A549 treated with CpdA at 1 μM for 4 hours (cell line): ENCODE measurements at places on chromosomes 2 and 18. TPM values are rescaled to one million over a fixed set of nuclear protein-coding genes. Genes with fewer than 3 reads are reported as not detected.

SERPINB2 gene
- 0.06 to 0.08 TPM (median 0.07 TPM) in 3 of 5 replicates, not detected in the others for total RNA-seq

LRP1B gene
- total RNA-seq = 0.02 TPM in 1 of 5 replicates, not detected in the others

BIN1 gene
- total RNA-seq = 30.9 to 34.7 TPM (median 32.6 TPM) in 5 replicates

PLGLB1 gene
- total RNA-seq = 0.53 to 1.1 TPM (median 0.84 TPM) in 5 replicates

CCL20 gene
- 1.8 to 4.4 TPM (median 2.7 TPM) in 5 replicates for total RNA-seq

ONECUT2 gene
- 0.35 to 0.67 TPM (median 0.41 TPM) in 5 replicates for total RNA-seq

TWIST2 gene
- 9.3 to 22.2 TPM (median 18.6 TPM) in 5 replicates for total RNA-seq

FLACC1 gene
- 0.10 to 0.58 TPM (median 0.20 TPM) in 3 of 5 replicates, not detected in the others for total RNA-seq

UGT1A7 gene
- 3.9 to 6.1 TPM (median 4.4 TPM) in 5 replicates for total RNA-seq

CAPN14 gene
- total RNA-seq = 0.02 to 0.06 TPM in 2 of 5 replicates, not detected in the others

SOWAHC gene
- 16.3 to 18.9 TPM (median 17.6 TPM) in 5 replicates for total RNA-seq

DLX1 gene
- 3.0 to 3.8 TPM (median 3.5 TPM) in 5 replicates for total RNA-seq

FBXO15 gene
- total RNA-seq = 0.67 to 1.3 TPM (median 0.78 TPM) in 4 of 5 replicates, not detected in the other

G6PC2 gene
- not detected in 5 replicates for total RNA-seq

WDR7 gene
- 3.0 to 5.4 TPM (median 3.8 TPM) in 5 replicates for total RNA-seq

SATB2 gene
- total RNA-seq = 2.9 to 4.2 TPM (median 3.4 TPM) in 5 replicates

ZBTB7C gene
- 0.03 to 0.10 TPM (median 0.06 TPM) in 5 replicates for total RNA-seq

SETBP1 gene
- total RNA-seq = 0.58 to 0.76 TPM (median 0.65 TPM) in 5 replicates

RNF103 gene
- total RNA-seq = 30.9 to 40.0 TPM (median 37.8 TPM) in 5 replicates

SERPINB4 gene
- total RNA-seq = 0.16 to 0.26 TPM (median 0.20 TPM) in 5 replicates

GRHL1 gene
- total RNA-seq = 0.77 to 1.6 TPM (median 0.81 TPM) in 5 replicates

MAIP1 gene
- total RNA-seq = 33.3 to 44.2 TPM (median 40.6 TPM) in 5 replicates

TGFA gene
- total RNA-seq = 6.2 to 8.2 TPM (median 7.0 TPM) in 5 replicates

RIT2 gene
- total RNA-seq = not detected in 5 replicates

SIX3 gene
- 0.24 to 0.66 TPM (median 0.47 TPM) in 5 replicates for total RNA-seq

CNTNAP5 gene
- total RNA-seq = not detected in 5 replicates

TBR1 gene
- total RNA-seq = 0.03 TPM in 1 of 5 replicates, not detected in the others

PROC gene
- 1.8 to 4.4 TPM (median 3.7 TPM) in 5 replicates for total RNA-seq

NAT8 gene
- not detected in 5 replicates for total RNA-seq

DOK6 gene
- total RNA-seq = not detected in 5 replicates

CAVIN2 gene
- total RNA-seq = 7.9 to 11.2 TPM (median 9.9 TPM) in 5 replicates

LAPTM4A gene
- 226 to 267 TPM (median 247 TPM) in 5 replicates for total RNA-seq

IL36A gene
- total RNA-seq = not detected in 5 replicates

KCNG3 gene
- 0.59 to 0.98 TPM (median 0.86 TPM) in 5 replicates for total RNA-seq

GNLY gene
- 0.17 to 0.49 TPM in 2 of 5 replicates, not detected in the others for total RNA-seq

LDLRAD4 gene
- total RNA-seq = 1.6 to 2.7 TPM (median 1.7 TPM) in 5 replicates

RSAD2 gene
- total RNA-seq = 0.21 to 0.56 TPM (median 0.49 TPM) in 5 replicates

FHL2 gene
- total RNA-seq = 63.2 to 81.4 TPM (median 74.6 TPM) in 5 replicates

GPBAR1 gene
- total RNA-seq = 0.07 to 0.17 TPM (median 0.15 TPM) in 5 replicates

MFSD2B gene
- 0.14 to 0.84 TPM (median 0.37 TPM) in 5 replicates for total RNA-seq
